ENCODE measurements at places on chromosomes 12 and 14.

- DNase-seq: no peak
These were observed 460 bp upstream of the SYNE2 start for GRCh38 chr14:63852271-63852816.

- DNase-seq: no peak
These were observed 136.3 kb upstream of the DHRS4 start for GRCh38 chr14:23817164-23817767.

DNA sequence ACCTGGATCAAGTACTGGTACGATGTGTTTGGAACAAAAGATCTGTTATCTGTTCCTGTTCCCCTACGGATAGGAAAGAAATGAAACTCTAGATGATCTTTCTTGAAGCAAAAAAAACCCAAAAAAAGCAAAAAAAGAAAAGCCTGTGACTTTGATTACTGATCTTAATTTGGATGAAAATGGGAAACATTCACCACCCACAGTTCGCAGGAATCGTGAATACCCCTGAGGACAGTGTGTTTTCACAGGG, 138.7 kb upstream of the LMNTD1 start:
- DNase-seq: no peak

GRCh38 chr14:101875727-101876554, 88.4 kb upstream of the DYNC1H1 start:
- DNase-seq: no peak

DNA sequence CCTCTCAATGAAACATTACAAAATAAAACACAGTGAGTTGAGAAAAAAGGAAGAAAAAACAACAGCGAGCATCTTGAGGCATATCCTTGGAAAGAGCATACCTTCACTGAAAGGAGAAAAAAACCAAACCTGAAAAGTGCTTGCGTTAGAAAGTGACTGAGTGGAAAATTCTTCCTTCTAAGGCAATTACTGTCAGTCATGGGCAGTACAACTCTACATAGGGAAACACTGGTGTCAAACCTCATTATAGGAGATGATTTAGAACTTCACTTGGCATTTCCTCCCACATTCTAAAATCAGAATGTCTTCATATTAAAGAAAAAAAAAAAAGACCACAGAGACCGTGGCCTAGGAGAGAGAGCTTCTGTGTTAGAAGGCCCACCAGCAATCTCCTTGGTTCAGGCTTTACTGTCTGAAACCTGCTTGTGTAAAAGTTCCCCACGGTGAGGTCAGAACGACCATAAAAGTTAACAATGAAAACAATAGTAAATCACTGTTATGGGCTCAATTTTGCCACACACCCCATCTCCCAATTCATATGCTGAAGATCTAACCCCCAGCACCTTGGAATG, 91.1 kb upstream of the CRY1 start:
- no peak for DNase-seq

All from NCI-H2029 treated with DMSO at 0.1 percent for 48 hours (cell line).